MM.1S (cell line): ENCODE measurements at places on chromosomes 2 and 18.

DNA sequence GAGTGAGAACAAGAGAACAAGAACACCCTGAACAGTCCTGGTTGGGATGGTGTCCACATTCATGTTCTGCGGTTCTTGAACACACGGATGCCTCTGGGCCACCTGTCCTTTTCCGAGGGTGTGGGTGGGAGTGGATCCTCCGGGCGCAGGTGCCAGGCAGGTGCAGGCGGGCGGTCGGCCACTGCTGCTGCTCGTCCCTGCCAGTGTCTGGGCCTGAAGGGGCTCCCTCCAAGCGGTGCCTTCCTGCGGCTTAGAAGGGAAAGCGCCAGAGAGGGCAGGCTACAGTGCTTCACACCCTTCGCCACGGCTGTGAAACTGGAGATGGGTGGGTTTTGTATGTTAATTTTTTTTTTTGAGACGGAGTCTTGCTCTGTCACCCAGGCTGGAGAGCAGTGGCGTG, 8.0 kb upstream of the D2HGDH start:
- no peak overlapping the region for H3K27ac ChIP-seq
- no peak overlapping the region for H3K4me3 ChIP-seq
- H3K27me3 ChIP-seq, result no peaks in the 10 kb centered on the region
- no peaks in the 10 kb centered on the region for H3K36me3 ChIP-seq
- DNase-seq, result no peak
- H3K4me1 ChIP-seq, result no peaks in the 10 kb centered on the region

DNA sequence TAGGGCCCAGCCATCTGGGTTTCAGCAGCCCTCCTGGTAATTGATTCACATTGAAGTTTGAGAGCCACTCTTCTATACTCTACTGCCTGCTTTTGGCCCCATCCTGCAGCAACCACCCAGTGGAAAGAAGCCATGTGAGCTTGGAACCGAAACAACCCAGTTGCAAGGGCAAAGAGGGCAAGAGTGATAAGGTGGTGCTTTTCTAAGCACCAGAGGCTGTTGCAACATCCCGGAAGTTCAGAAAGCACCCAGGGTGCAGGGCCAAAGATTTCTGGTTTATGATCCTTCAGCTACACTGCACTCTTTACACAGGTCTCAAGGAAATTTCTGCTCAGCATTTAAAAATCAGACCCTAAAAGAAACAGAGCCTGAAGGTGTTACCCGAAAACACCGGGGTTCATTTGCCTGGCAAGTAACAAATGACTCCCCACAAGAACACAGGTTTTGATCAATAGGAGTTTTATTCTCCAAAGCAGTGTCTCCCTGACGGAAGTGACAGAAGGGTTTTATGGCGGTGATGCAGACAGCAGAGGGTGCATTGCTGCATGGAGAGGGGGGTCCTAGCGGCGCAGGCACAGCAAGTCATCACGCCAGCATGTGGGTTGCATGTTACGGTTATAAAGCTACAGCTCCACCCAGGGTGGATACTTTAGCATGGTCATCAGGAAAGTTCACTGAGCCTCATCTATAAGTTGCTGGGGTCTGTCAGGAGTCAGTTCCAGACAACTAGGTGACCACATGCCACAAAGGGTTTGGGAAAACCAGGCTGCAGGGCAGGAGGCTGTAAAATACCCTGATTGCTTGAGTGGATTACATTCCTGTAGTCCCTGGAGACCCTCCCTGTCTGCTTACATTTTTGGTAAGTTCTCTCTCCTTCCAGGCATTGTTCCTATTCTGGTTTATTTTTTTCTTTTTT, 28.8 kb upstream of the TMEM37 start:
- no peak overlapping the region for H3K4me3 ChIP-seq
- no peak overlapping the region for H3K27ac ChIP-seq
- no peaks in the 10 kb centered on the region for H3K36me3 ChIP-seq
- peaks cover 8% of the 10 kb centered on the region; the same call in 1 of the 2 replicates for H3K4me1 ChIP-seq
- no peaks in the 10 kb centered on the region for H3K27me3 ChIP-seq

DNA sequence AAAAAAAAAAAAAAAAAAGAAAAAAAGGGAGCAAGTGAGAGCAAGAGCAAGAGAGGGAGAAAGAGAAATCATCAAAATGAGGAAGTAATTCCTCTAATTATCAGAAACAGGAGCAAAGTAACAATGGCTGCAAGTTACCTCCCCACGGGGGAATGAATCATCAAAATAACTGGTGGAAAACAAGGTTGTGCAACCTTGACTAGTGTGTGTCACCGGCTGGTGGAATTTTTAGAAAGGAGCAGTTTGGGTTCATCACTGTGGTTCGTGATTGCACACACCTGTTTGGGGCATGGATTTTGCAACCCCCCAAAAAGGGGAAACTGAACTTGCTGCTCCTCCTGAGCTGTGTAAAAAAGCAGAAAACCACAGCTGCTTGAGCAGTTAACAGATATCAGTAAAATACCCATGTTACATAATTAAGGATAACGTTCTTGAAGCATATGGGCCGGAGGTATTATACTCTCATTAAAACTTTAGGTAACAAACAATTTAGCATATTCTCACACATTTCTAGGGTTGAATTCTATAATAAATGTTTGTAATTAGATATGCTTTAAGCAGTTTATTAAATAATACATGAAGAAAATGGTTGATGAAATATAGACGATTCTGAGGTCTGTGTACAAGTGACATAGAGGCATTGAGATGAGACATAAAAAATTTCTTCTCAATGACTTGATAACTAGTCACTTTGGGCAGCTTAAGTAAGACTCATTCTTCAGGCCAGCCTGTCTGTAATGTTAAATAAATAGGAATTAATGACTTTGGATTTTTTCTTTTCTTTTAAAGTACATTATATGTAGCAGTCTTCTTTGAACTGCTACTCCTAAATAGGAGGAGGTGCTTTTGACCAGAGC, 184.2 kb upstream of the ZEB2 start:
- H3K27ac ChIP-seq, result no peak overlapping the region
- H3K27me3 ChIP-seq, result no peaks in the 10 kb centered on the region

- no peaks in the 10 kb centered on the region for H3K36me3 ChIP-seq
- no peaks in the 10 kb centered on the region for H3K27me3 ChIP-seq
- H3K4me1 ChIP-seq, result no peaks in the 10 kb centered on the region
- H3K4me3 ChIP-seq, result no peak overlapping the region
- no peak overlapping the region for H3K27ac ChIP-seq
These were observed 127.5 kb downstream of the SPAG16 start for GRCh38 chr2:213411582-213412289.

DNA sequence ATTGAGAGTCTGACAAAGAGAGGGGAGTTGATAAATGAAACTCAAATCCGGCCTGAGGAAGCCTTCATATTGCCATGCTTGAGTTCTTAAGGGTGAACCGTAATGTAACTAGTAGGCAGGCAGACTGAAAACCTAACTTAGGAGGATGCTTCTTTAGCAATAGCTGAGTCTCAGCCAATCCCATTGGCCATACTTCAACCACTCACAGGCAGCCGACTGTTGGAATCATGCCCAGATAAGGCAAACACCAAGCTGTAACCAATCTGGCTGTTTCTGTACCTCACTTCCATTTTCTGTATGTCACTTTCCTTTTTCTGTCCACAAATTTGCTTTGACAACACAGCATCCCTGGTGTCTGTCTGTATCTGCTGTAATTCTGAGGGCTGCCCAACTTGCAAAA, 39.5 kb downstream of the TPRKB start:
- no peaks in the 10 kb centered on the region for H3K36me3 ChIP-seq
- no peak for DNase-seq
- H3K27ac ChIP-seq, result no peak overlapping the region

DNA sequence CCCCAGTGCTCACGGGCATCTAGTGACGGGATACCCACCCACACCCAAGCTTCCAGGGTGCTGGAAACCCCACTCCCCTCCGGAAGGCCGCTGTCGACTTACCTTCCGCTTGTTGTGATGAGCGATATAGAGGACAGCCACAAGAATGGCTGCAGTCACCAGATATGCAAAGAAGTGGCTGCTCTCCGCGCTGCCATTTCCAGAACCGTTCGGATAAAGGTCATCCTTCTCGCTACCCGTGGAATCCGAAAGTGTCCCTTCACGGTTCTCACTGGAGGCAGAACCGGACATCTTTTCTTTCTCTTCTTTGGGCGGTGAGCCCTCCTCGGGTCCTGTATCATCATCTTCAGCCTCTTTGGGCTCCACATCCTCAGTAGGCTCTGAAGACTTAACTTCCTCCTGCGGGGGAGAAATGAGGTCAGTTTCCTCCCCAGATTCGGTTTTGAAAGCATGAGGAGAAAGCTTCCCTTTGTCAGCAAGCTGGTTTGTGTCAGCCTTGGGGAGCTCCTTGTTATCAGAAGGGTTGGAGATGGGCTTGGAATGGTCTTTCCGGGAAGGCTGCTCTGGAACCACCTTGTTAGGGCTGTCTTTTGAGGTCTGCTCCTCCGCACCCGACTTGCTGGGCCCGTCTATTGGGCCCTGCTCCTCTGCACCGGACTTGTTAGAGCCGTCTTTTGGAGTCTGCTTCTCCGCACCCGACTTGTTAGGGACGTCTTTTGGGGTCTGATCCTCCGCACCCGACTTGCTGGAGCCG, 1.2 kb downstream of the TGOLN2 start:
- peaks cover 16% of the 10 kb centered on the region for H3K4me1 ChIP-seq
- DNase-seq, result peak; percentile 66
- peak overlapping the region; percentile 96; the same call in 1 of the 2 replicates for H3K27ac ChIP-seq

DNA sequence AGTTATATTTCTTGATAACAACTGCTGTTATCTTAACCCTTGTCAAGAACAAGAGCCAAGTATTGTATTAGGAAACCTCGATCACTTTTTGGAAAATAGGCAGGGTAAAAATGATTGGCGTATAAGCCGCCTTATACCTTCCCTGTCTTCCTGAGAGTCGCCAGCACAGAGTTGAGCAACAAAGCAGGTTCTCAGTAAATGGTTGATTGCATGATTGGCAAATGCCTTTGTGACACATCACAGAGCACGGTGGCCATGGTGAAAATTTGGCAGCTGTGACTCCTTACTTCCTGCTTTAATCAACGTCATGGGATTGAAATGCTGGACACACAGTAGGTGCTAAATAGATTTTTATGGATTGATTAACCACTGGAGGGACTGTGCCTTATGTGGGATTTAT, 3.9 kb upstream of the KLHL29 start:
- peaks cover 21% of the 10 kb centered on the region for H3K4me1 ChIP-seq
- H3K27ac ChIP-seq, result no peak overlapping the region
- no peak overlapping the region for H3K4me3 ChIP-seq
- no peaks in the 10 kb centered on the region for H3K36me3 ChIP-seq
- H3K27me3 ChIP-seq, result peaks cover 43% of the 10 kb centered on the region

DNA sequence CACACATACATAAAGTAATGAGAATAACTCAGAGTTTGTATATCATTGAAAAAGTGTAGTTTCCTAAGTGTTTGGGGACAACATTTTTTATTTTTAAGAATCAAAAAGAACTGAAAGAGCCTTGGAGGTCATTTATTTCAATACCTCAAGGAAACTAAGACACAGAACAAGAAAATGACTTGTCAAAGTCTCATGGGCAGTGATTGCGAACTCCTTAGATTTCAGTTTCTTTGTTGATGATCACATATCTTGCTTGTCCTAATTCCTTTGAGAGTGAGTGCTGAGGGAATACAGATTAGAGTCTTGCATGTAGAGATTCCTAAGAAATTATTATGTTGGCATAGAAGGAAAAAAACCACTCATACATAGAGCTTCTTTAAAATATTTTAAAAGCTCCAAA, 243.8 kb downstream of the CAMKMT start:
- H3K4me3 ChIP-seq, result no peak overlapping the region

DNA sequence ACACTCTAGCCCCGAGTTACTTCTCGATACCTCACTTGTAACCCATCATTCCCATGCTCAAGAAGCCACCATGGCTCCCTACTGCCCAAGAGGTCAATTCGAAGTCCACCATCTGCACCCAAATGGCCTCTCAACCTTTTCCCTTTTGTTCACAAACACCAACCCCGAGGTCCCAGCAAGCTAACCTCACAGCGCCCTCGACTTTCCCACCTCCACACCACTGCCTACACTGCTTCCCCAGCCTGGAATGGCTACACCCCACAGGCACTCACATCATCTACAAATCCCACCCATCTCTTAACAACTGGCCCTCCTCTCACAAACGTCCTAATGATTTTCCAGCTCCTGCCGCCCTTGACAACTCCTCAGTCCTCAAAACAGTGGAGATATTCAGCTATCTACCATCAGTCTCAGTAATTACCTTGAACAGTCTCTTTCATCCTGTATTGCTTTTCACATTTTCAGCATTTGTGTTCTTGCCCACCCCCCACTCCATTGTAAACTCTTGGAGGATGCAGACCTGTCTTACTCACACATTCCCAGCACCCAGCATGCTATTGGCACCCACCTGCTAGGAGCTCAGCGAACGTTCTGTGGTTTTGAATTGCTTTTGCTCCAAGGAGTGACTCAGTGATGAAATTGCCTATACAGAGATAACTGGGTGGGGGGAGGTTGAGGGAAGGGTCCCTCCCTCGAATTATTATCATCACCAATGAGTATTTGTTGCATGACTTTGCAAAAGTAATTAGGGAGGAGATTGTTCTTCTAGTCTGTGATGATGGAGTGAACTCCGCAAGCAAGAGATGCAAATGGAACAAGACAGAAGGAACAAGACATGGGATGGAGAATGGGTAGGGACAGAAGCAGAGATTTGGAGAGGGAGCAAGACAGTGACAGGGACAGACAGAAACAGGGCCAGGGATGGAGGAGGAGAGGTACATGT, 106.8 kb downstream of the CYP26B1 start:
- no peak overlapping the region for H3K4me3 ChIP-seq
- H3K4me1 ChIP-seq, result no peaks in the 10 kb centered on the region

GRCh38 chr2:208295834-208296233, 29.8 kb downstream of the PIKFYVE start:
- no peak overlapping the region for H3K4me3 ChIP-seq
- H3K27me3 ChIP-seq, result no peaks in the 10 kb centered on the region
- H3K27ac ChIP-seq, result no peak overlapping the region
- DNase-seq, result no peak

- no peak for DNase-seq
- no peaks in the 10 kb centered on the region for H3K27me3 ChIP-seq
- no peak overlapping the region for H3K4me3 ChIP-seq
- H3K36me3 ChIP-seq, result no peaks in the 10 kb centered on the region
These were observed 88.8 kb upstream of the RAB27B start for GRCh38 chr18:54739476-54739875.

GRCh38 chr2:43642363-43642762, 5.3 kb downstream of the PLEKHH2 start:
- H3K4me3 ChIP-seq, result no peak overlapping the region
- no peak for DNase-seq
- no peaks in the 10 kb centered on the region for H3K4me1 ChIP-seq
- H3K36me3 ChIP-seq, result no peaks in the 10 kb centered on the region
- H3K27ac ChIP-seq, result no peak overlapping the region

GRCh38 chr2:94762600-94762999, 108.6 kb upstream of the TEKT4 start:
- no peaks in the 10 kb centered on the region for H3K36me3 ChIP-seq
- H3K27ac ChIP-seq, result no peak overlapping the region
- H3K4me1 ChIP-seq, result no peaks in the 10 kb centered on the region
- DNase-seq, result no peak
- no peak overlapping the region for H3K4me3 ChIP-seq

- no peak overlapping the region for H3K4me3 ChIP-seq
- no peaks in the 10 kb centered on the region for H3K27me3 ChIP-seq
- no peaks in the 10 kb centered on the region for H3K36me3 ChIP-seq
- no peak for DNase-seq
These were observed 173.8 kb downstream of the BCL11A start for GRCh38 chr2:60379684-60380083.
